ENCODE measurements at places on chromosomes 2 and 18. TPM values are rescaled to one million over a fixed set of nuclear protein-coding genes. Genes with fewer than 3 reads are reported as not detected.

- no peak for DNase-seq
These were observed 7.8 kb upstream of the RAB31 start for GRCh38 chr18:9700261-9700796.

GRCh38 chr2:63898839-63899238, 57.1 kb downstream of the UGP2 start:
- DNase-seq, result no peak

DNA sequence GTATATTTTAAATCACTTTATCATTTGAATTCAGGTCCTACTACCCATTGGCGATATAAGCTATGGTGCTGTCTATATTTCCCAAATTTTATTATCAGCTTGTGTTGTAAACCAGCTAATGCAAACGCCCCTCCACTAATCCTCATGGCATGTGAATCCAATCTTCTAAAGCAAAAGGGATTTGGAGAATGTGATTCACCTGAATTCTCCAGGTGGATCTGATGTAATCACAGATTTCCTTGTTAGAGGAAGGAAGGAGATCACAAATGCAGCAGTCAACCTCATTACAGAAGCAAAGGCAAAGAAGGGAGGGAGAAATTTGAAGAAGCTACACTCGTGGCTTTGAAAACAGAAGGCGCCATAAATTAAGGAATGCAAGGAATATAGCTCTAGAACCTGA, 431.1 kb upstream of the CDH19 start:
- DNase-seq, result no peak

DNA sequence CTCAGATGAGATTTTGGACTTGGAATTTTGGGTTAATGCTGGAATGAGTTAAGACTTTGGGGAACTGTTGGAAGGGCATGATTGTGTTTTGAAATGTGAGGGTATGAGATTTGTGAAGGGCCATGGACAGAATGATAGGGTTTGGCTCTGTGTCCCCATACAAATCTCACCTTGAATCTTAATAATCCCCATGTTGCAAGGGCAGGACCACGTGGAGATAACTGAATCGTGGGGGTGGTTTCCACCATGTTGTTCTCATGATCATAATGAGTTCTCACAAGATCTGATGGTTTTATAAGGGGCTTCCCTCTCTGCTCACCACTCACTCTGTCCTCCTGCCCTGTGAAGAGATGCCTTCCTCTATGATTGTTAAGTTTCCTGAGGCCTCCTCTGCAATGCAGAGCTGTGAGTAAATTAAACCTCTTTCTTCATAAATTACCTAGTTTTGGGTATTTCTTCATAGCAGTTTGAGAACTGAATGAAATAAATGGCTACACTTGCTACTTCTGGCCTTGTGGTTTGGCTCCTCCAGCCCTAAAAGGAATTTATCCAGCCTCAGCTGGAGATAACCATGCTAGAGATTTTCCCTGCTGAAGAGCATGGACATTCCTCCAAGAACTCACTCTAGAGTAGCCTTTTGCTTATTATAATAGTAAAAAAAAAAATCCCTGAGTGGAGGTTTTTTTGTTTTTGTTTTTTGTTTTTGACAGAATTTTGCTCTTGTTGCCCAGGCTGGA, 144.3 kb upstream of the TFPI start:
- DNase-seq, result no peak

- no peak for DNase-seq
These were observed 61.7 kb downstream of the MAP4K4 start for GRCh38 chr2:101759162-101759561.

DNA sequence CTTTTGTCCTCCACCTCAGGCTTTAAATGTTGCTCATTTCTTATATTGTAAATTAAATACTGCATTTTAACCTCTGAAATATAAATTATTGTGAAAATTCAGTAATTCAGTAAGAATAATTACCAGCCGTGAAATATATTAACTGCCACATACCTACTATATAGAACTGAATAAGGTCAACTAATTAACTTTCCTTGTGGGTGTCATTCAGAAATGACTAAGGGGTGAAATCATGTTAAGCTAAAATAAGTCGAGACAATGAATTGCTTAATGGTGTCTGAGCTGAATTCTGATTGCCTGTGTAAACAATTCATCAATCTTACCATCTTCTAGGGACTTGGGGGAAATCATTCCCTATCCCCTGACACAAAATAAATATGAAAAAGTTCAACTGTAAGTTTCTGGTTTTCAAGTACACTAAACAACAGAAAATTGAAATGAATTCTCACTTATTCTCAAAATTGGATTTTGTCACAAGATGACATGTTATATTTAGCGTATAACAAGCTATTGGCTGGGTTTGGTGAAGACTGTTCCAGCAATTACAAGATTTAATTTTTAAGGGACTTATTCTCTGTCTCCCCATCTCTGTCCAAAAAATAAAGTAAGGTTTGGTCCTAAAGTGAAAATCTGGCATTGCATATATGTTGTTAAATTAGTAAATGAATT, 255.1 kb downstream of the METTL4 start:
- DNase-seq, result no peak

DNA sequence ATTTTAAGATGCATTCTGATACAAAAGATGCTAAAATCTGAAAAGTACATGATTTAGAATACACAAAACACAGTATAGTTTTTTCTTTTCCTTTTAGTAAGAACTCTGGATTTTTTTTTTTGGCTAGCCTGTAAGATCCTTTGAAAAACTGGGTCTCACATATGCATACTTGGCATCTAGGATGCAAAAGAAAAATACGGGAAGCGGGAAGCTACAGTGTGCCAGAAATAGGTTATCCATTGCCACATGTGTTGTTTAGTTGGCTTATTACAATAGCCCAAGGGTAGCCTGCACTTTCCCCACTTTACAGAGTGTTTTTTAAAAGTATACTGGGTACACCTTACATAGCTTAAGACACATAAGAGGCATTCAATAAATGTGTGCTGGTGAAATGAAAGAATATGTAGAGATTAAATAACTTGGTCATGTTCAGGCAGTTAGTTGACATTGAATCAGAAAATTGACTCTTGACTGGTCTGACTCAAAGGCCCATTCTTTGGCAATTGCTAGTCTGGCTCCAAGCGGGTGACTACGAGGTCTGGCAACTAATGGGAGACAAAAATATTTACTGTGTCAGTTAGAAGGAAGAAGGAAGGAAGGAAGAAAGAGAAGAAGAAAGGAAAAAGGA, 286.8 kb upstream of the TRIB2 start:
- no peak for DNase-seq

DNA sequence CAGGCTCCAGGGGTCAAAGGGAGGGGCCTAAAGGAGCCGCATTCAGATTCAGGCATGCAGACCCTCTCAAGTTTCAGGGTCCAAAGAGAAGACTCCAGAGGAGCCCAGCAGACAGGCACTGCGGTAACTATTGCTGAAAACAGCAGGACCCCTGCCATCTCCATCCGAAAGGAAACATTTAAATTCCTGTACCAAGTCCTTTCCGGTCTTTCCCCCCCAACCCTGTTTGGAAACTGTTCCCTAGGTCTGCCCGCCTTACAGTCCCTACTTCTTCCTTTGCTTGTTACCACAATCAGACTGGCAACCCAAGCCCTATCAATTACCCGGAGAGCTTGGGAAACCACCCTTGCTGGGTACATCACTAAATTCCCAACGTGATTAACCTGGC, 82.0 kb downstream of the DNMT3A start:
- peak; percentile 16 for DNase-seq

- DNase-seq, result no peak
These were observed 138.4 kb downstream of the ZNF516 start for GRCh38 chr18:76356666-76357065.

DNA sequence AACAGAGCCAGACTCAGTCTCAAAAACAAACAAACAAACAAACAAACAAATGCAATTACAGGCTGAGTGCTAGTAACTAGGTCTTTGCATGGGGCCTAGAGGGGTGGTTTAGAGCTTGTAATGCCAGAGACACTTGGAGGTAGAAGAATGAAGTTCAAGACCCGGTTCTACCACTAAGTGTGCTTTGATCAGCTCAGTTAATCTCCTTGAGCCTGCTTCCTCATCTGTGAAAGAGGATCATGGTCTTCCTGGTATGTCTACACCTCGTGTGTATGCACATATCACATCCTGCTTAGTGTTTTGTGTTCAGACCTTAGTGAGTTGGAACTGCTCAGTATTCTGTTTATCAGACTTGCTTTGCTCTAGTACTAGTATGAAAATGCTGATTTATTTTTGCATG, 4.8 kb upstream of the ATP6V1C2 start:
- no peak for DNase-seq

GRCh38 chr18:47815486-47816270, 114.8 kb downstream of the SMAD2 start:
- DNase-seq, result no peak

GRCh38 chr2:240792629-240793312, 27.2 kb downstream of the KIF1A start:
- peak; percentile 40 for DNase-seq

DNA sequence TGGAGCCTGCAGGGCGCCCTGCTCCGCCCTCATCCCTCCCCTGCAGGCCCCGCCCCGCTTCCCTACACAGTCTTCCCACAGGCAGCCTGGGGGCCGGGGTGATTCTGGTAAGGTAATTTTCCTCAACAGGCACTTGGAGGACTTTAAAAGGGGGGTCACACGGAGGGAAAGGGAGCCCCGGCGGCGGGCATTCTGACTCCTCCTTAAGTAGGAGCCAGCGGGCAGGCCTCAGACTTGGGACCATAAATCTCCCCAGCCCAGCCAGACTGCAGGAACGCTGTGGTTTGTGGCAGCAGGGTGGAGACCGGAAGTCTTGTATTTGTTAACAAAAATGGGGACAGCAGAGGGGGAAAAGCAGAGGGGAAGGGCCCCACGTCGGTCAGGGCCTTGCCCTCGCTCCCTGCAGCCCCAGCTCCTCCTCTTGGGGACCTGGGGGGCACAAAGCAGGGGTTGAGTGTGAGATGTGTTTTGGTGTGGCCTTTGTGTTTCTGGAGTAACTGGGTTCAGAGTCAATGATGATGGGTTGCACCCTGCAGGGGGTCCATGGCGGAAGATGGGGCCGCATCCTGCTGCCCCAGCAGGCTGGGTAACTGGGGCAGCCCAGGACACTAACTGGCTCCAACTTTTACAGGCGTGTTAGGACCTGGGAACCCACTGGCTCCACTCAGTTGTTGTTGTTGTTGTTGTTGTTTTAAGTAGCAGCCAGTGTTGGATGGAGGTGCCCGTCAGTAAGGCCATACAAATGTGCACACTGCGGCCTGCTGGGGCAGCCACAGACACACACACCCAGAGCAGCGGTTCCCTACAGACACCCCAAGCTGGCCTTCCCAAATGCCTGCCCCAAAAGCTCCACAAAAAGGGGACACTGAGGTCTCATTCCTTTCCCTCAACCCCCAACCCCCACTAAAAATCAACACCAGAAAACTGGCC, 27.7 kb downstream of the SMAD7 start:
- peak; percentile 88 for DNase-seq

DNA sequence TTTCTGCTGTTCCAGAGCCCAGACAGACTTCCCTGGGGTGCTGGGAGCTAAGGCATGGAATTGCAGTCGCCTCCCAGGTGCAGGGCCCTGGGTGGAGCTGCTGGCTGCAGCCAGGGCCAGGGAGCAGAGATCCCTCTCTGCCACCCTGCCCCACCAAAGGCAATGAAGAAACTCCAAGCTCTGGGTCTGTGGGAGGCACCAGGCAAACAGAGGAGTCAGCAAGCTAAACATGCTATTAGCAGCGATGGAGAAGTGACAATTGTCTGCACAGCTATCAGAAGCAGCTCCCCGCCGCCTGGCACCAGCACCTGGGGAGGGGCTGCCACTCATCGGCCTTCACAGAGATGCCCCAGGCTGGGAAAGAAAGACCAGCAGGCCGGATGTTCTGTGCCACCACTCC, 28.0 kb upstream of the COX5B start:
- DNase-seq, result no peak

DNA sequence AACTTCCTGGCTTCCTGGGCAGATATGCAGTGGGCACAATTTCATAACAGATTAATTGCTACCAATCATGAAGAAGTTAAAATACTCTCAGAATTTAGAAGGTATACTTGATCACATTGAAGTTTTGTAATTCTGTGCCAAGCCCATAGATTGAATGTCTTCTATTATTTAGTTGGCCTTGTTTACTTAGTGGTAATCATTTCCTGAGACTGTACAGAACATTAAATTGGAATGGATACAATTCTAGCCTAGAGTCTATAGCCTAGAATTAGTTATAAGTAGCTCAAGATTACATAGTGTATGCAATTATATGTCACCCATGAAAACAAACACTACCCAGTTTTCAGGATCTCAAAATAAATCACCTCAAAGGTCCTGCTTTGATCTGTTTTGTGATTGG, 615.8 kb downstream of the XIRP2 start:
- no peak for DNase-seq

GRCh38 chr18:33755931-33756560, 178.0 kb downstream of the ASXL3 start:
- no peak for DNase-seq

The TMEM200C gene
- total RNA-seq, result 0.95 TPM

The DYNC1I2 gene
- 73.5 TPM for total RNA-seq

The POTEE gene
- total RNA-seq, result not detected

The NEURL3 gene
- 0.14 TPM for total RNA-seq

The IL1B gene
- not detected for total RNA-seq
